ENCODE measurements at places on chromosomes 6 and 20.
A peak's percentile ranks its signal among the peaks of the same experiment; 100 is the strongest.

DNA sequence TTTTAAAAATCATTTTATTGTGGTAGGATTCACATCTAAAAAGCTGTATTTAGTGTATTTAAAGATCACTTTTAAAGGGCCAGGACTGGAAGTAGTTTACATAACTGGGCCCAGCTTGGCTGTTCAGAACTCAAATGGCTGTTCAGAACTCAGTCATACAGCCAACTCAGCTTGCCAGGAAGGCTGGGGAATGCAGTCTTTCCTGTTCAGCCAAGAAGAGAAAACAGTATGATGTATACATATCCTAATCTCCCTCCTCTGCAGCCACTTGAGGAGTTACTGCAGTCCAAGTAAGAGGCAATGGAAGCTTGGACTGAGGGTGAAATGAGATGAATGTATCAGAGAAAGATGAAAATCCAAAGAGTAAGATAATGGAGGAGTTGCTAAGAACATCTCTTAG is 24.6 kb downstream of the DSTN start:
- peak; percentile 36 for DNase-seq

DNA sequence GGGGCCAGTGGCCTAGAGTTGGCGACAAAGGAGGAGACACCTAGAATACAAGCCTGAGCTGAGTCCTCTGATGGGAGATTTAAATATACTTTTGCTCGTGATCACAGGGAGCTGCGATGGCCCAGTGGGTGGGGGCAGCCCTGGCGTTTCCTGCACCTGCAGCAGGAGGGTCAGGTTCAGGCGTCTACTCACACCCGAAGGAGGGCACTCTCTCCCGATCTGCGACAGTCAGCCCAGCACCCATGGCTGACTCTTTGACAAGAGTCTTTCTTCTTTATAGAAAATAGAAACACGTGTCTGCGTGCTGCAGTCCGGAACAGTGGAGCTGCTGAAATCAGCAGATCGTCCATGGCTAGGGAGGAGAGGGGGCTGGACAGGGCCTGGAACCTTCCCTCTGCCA is 338.2 kb downstream of the CDH4 start:
- no peak for DNase-seq

- DNase-seq = no peak
These were observed 131.0 kb upstream of the CST7 start for GRCh38 chr20:24818056-24818455.

DNA sequence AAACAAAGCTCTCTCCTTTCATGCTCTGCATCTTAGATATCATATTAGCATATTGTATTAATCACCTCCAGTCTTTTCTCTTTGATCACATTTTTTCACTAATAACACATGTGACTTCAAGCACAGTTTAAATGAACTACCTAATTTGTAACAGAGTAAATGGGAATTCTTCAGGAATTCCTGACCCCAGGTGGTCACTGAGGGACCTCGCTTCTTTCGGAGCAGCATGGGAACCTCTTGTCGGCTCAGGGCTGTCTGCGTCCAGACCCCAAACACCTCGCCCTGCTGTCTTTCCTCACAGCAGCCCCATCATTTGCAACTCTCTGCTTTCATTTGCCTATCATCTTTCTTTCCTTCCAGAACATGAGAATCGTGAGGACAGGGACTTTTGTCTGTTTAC is 103.5 kb downstream of the DACT2 start:
- DNase-seq = no peak

DNA sequence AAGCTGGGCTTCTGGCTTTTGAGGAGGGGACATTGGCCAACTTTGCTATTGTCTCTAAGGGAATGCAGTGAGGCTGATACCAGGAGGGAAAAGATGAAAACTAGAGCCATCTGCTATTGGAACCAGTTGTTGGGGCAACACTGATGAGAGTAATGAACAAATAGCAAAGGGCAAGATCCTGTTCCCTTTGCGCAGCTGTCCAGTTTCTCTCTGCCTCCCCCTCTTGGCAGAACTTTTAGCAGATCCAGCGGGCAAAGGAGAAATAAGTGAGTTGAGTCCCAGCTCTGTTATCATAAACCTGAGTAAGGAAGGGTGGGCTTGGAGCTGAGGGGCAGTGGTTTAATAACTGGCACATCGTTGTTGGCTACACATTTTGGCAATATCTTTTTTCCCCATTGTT is 126.8 kb downstream of the AKAP7 start:
- DNase-seq = no peak

- DNase-seq = peak; percentile 39
These were observed 1.7 kb downstream of the SDCBP2 start for GRCh38 chr20:1327241-1327653.

DNA sequence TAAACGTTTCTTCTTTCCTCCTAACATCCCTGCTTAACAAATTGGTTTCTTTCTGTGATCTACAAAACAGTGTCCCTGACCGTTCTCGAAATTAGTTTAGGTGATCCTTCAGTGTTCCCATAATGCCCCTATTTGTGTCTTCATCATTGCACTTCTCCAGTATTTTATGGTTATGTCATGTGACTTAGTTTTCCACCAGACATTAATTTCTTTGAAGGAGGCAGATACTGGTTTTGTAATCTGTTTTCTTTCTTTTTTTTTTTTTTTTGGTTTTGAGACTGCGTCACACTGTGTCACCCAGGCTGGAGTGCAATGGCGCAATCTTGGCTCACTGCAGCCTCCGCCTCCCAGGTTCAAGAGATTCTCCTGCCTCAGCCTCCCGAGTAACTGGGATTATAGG is 49.2 kb downstream of the FAM217A start:
- DNase-seq = no peak

GRCh38 chr6:154161689-154162088 is 122.6 kb downstream of the OPRM1 start:
- no peak for DNase-seq

DNA sequence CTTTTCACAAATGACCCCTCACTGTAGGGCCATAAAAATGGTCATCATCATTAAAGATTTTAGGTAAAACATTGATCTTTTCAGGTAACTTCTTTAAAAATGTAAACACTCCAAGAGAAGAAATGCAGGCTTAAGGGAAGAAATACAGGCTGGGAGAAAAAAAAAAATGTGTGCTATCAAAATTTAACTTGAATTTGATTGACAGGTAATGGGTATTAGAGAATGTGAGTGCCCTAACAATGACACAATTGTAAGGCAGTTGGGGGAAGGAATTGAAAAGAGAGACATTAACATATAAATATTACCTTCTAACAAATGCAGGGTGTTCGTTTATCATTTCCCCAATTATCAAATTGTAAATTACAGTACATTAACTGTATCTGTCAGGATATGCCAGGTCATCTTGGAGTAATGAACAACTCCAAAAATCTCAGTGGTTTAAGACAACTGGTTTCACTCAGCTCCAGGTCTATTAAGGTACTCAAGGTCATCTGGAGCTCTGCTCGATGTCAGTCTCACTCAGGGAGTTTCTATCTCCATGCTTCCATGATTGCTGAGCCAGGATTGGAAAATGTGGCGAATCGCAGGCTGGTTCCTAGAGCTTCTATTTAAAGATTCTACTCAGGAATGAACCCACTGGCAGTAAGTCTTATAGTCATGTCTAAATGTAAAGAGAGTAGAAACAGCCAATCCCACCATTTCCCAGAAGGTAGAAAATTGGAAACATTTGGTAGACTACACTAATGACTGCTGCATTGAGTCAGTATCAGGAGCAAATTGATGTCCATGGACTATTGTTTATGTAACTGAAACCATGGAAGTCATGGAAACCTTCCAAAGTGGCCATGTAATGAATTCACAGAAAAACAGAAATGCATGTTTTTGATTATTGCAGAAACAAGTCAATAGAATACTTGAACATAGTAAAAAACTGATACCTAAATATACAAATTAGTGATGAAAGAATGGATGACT is 55.6 kb downstream of the FRK start:
- no peak for DNase-seq

DNA sequence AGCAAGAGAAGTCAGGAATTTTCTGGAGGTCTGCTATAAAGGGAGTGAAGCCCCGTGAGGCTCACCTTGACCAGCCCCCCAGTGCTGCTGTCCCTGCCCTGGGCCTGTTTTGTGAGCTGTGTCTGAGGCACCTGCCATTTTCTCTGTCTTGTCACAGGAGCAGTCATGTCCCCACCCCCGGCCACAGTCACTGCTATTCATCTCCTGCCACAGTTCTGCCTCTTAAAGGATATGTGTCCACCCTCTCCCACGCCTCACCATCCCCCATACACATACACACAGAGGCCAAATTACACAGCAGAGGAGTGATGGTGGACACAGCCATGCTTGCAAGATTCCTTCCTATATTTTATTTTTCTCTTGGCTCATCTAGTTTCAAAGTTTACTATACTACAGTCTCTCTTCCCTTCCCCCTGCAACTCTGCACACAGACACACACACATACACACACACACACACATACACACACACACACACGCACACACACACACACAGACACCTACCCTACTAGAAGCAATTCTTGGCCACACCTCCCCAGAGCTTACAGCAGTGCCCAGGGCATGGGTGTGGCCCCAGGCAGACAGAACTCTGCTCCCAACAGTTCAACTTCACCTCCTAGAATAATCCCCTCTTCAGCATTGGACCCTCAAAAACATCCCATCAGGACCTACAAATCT is 68.7 kb upstream of the TAB2 start:
- no peak for DNase-seq

DNA sequence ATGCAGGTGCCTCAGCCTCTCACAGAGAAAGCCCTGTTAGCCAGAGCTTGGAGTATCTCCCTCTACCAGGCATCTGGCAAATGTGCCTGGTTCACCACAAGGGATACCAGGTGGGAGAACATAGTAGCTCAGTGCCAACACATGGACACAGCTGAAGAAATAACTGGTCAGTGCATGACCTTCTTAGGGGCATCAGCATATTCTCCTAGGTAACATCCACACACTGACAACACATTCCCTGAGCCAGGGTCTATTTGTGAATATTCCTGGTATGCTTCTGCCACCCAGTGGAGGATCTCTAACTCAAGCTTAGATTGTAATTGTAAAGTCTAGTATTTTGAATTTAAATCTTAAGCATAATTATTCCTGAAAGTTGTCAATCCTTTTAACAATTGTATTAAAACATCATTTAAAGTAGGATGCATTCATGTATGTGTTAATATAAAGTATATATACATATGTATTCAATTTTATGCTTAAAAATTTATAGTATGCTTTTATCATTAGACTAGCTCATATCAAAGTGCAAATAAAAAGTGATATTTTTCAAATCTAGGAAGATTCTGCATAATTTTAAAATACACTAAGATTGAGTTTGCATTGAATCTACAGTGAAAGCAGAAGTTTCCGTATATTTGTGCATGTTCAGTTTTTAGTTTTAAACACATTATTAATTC is 45.3 kb upstream of the COL21A1 start:
- DNase-seq = peak; percentile 67

- DNase-seq = no peak
These were observed 41.9 kb upstream of the NR2E1 start for GRCh38 chr6:108123946-108124345.

DNA sequence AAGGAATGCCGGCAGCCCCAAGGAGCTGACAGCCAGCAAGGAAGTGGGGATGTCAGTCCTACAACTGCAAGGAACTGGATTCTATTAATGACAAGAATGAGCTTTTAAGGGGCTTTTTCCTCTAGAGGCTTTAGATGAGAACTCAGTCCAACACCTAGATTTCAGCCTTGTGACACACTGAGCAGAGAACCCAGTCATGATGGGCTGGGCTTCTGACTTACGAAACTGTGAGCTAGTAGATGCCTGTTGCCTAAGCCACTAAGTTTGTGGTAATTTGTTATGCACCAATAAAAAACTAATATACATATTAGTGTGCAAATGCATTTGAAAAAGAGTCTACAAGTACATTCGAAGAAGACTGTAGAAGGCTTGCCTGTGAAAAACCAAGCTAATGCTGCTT is 263.3 kb downstream of the SOX4 start:
- peak; percentile 19 for DNase-seq

DNA sequence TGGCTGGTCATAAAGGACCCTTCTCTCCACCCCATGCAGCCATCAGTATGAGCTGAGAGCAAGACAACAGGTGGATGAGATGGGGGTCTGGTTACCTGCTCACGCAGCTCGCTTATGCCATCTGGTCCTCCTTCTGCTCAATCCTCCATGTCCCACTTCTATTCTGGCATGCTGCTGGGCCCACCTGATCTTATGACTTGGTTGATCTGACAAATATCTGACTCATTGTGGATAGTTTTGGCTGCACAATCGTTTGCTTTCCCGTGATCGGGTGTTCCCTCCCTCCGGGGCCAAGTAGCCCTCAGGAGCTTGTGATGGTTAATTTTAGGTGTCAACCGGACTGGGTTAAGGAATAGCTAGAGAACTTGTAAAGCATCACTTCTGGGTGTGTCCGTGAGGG is 26.6 kb upstream of the ELMO2 start:
- DNase-seq = no peak

GRCh38 chr6:143128681-143129015 is 68.0 kb downstream of the AIG1 start:
- DNase-seq = no peak

DNA sequence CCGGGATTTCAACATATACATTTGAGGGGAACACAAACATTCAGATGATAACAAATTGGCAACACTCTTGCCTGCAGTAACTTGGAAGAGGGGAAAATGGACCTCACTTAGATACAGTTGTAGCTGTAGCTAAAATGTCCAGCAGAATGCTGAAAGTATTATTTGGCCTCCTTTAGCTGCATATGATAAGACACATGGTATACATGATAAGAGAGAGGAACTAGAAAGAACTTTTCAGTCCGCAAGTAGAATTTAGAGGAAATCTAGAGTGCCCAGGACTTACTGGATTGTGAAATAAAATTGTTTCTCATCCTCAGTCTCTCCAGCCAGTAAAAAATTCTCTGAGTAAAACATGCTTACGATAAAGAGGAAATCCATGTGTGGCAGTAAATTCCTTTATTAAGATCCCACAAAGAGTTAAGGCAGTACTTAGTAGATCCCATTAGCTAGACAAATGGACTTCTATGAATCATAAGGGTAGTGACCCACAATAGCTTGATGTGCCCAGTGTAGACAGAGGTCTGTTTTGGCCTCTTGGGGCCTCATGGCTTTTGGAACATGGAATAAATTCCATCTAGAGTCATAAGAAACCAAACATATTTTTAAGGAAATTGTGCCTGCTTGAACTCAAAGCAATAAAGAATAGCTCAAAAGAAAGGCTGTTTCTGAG is 87.9 kb upstream of the RBM24 start:
- peak; percentile 17 for DNase-seq

- DNase-seq = no peak
These were observed 12.8 kb upstream of the PERP start for GRCh38 chr6:138119976-138120375.

DNA sequence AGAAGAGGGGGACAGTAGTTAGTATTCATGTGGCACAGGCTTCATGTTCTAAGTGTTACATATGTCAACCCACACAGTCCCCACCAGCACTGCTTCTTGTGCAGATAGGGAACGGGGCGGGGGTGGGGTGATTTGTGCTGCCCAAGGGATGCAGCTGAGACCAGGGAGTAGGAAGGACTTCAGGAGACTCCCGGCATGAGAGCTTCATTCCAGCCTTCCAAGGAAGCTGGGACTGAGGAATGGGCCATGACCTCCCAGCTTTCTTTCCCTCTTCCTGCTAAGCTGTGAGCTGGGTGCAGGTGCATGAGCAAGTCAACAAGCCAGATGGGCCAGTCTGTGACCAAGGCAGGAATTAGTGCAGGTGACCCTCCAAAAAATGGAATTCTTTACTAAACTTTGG is 9.2 kb downstream of the BEND3 start:
- DNase-seq = no peak

- DNase-seq = no peak
These were observed 327.6 kb downstream of the PRL start for GRCh38 chr6:21969192-21969591.

Data from AG20443 (cell line).